Activated CD4-positive, alpha-beta T cell treated with anti-CD3 and anti-CD28 coated beads, Interleukin-2, amount 50 U/mL, for 24 hours (primary cell): ENCODE measurements at places on chromosomes 11 and 22.
A peak's percentile ranks its signal among the peaks of the same experiment; 100 is the strongest.

- DNase-seq: no peak
Measured at GRCh38 chr11:112689851-112690250, 271.4 kb upstream of the NCAM1 start.

- no peak for DNase-seq
Measured at GRCh38 chr11:96230686-96231085, 112.3 kb downstream of the MAML2 start.

GRCh38 chr11:363948-364761, 5.1 kb upstream of the B4GALNT4 start:
- DNase-seq: peak; percentile 26

DNA sequence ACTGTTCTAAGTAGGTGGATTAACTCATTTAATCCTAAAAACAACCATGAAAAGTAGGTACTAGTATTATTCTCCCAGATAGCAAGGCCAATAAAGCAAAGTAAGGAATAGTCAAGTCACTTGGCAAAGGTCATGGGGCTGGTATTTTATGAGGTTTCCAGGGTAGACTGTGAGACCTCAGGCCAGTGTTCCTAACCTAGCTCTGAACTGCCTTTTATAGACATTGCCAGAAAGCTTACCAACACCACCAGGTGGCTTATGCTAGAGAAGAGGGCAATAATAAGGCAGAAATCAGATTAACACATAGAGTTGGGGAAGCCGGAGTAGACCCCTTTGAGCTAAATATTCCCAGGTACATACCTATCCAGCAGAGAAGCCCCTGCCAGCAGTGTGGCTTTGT, 490.9 kb upstream of the TENM4 start:
- no peak for DNase-seq

- no peak for DNase-seq
Measured at GRCh38 chr11:116172156-116172555, 600.6 kb downstream of the BUD13 start.

- DNase-seq: no peak
Measured at GRCh38 chr11:42311944-42312343, 852.5 kb upstream of the LRRC4C start.

DNA sequence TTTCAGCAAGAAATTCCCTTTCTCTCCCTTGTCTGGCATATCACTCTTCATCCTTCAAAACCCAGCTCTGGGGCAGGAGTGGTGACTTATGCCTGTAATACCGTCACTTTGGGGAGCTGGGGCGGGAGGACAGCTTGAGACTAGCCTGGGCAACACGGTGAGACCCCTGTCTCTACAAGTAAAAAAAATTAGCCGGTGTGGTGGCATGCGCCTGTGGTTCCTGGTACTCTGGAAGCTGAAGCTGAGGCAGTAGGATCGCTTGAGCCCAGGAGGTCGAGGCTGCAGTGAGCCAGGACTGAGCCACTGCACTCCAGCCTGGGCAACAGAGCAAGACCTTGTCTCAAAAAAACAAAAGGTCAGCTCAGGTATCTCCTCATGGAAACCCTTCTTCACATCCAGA, 1.4 kb upstream of the RCE1 start:
- no peak for DNase-seq

DNA sequence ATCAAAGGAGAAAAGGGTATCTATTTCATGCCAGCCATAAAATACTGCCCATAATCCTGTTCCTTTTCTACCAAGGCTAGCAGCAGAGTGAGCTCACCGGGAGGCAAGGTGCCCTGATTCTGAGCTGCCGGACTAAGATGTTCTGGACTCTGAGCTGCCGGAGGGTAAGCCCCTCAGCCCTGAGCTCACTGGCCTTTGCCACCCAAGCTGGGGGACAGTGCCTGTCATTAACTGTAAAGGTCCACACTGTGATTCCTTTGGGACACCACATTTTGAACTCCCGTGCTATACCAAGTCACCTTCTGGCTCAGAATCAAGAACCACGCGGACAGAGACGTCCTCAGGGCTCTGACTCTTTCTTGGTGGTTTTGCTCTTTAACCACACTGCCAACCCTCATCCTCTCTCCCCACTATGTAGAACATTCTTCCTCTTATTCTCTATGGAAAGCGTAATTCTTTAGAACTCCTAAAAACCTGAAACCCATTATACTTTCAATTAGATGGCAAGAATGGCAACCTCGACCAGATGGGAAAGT, 88.4 kb upstream of the BID start:
- no peak for DNase-seq

DNA sequence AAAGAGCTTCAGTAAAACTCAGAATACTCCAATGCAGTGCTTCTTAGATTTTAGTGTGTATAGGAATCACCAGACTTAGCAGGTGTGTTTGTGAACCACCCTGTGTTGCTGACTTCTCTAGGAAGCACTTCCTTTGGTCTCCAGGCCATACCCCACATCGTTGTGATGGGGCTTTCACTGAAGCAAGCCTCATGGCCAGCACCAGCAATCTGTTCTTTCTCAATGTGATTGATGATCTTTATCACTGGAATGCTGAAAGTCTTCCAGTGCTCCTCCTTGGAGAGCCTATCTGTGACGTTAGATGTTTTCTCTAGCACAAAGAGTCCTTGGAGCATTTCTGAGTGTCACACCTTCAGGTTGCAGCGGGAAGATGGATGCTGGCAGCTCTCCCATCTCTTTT, 280.5 kb downstream of the DDX10 start:
- DNase-seq: no peak

GRCh38 chr11:72224564-72225410, at the start of gene INPPL1:
Gene INPPL1 (plus strand): TSS chr11:72224767. CDS start chr11:72224985, 218 bp downstream.
- no peak for DNase-seq

GRCh38 chr11:86408845-86409244, 34.2 kb downstream of the CCDC81 start:
- no peak for DNase-seq

DNA sequence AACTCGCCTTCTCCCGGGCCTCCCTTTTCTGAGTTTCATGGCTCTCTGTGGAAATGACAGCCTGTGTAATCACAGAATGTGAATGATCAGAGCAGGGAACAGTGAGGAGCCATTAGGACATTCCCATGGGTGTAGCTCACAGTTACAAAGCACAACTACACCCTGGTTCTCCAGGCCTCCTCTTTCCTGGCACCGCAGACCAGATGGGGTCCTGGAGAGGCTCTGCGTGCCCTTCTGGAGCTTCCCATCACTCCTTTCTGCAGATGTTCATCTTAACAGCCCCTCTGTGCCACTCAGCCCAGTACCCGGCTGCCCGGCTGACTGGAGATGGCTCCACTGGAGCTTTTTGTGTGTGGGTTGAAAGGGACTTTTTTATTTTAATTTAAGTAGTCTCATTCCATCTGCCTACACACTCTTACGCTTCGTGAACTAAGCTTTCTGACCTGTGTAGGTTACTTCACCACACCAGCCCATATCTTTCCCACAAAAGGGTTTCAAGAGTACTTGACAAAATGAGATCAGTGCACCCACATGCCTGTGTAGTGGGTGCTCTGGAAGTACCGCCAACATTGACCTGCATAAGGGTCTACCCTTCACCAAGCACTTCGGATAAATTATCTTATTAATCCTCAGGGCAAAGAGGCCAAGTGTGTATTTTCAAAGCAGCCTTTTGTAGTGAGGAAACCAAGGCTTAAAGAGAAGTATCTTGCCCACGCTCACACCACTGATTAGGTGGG, 29.8 kb downstream of the SREBF2 start:
- DNase-seq: peak; percentile 46

GRCh38 chr11:45048313-45048841, 97.7 kb upstream of the TP53I11 start:
- no peak for DNase-seq

- peak; percentile 13 for DNase-seq
Measured at GRCh38 chr11:35305670-35306382, 113.5 kb downstream of the SLC1A2 start.

- no peak for DNase-seq
Measured at GRCh38 chr11:104073950-104074705, 37.7 kb downstream of the DDI1 start.

- no peak for DNase-seq
Measured at GRCh38 chr11:104033134-104033533, 3.3 kb upstream of the DDI1 start.

GRCh38 chr22:19797086-19798002, 36.8 kb downstream of the TBX1 start:
- DNase-seq: no peak

- no peak for DNase-seq
Measured at GRCh38 chr11:44228379-44228778, 81.6 kb downstream of the ALX4 start.
